Body of pancreas (tissue), 4 donors: ENCODE measurements at places on chromosomes 12 and 14. TPM values are rescaled to one million over a fixed set of nuclear protein-coding genes. Genes with fewer than 3 reads are reported as not detected.
A peak's percentile ranks its signal among the peaks of the same experiment; 100 is the strongest.

DNA sequence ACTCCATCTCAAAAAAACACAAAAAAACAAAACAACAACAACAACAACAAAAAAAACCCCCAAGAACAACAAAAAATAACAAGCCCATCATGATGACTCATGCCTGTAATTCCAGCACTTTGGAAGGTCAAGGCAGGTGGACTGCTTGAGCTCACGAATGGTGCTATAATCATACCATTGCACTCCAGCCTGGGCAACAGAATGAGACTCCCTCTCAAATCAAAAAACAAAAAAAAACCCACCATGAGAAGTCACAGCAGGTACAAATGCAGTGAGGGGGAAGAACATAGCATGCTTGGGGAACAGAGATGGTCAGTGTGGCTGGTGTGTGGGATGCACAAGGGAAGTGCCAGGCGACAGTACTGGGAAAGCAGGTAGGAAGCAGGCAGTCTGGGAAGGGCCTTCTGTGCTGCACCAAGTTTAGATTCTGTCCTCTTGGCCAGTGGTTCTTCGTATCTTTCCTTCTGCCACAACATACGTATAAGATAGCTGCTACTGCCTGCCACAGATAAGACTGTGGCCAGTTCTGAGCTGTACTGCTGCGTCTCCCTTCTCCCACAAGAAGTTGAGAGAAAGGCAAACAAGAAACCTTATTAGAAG, 28.0 kb downstream of the ATG14 start:
- no peak for DNase-seq
- H3K4me3 ChIP-seq = no peak overlapping the region
- H3K27ac ChIP-seq = no peak overlapping the region
- H3K4me1 ChIP-seq = no peaks in the 10 kb centered on the region
- H3K36me3 ChIP-seq = peaks cover 14% of the 10 kb centered on the region

DNA sequence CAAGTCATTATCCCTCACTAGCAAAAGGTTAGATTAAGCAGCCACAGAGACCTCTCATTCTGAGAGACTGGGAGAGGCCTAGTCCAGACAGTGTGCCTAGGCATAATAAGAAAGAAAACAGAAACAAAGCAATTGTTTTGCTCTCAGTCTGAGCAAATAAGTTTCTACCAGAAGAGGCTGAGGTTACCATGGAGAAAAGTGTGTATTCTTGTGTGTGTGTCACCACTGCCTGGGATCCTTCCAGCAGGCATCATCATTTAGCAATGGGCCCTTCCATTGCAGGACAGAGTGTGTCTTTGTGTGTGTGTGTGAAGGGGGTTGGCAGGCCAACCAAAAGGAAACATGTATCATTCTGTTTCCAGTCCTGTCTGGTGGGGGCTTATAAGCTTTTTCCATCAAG, 3.7 kb downstream of the EFS start:
- H3K4me3 ChIP-seq = no peak overlapping the region
- H3K4me1 ChIP-seq = peaks cover 11% of the 10 kb centered on the region
- H3K27me3 ChIP-seq = no peaks in the 10 kb centered on the region

- no peak for DNase-seq
- no peak overlapping the region for H3K4me3 ChIP-seq
- H3K27me3 ChIP-seq = no peaks in the 10 kb centered on the region
- H3K36me3 ChIP-seq = no peaks in the 10 kb centered on the region
- H3K27ac ChIP-seq = no peak overlapping the region
Observed at GRCh38 chr14:65351493-65352194, 60.9 kb upstream of the FUT8 start.

GRCh38 chr12:3292677-3293412, 198.2 kb upstream of the PRMT8 start:
- H3K27me3 ChIP-seq = no peaks in the 10 kb centered on the region
- no peak for DNase-seq
- peaks cover 40% of the 10 kb centered on the region for H3K4me1 ChIP-seq

DNA sequence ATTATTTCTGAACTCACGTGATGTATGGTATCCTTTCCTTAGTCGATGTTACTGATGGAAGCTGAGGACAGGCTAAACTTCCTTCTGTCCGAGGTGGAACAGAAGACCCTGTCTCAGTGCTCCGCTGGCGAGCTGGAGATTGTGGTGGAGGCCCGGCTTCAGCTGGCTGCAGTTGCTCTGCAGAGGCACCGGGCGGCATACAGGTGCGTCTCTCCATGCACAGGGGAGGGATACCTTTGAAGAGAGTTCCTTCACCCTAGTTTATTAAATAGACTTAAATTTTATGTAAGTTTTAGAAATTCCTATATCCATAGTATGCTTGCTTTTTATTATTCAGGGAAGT, 186.7 kb upstream of the NEDD1 start:
- H3K27ac ChIP-seq = no peak overlapping the region
- no peak overlapping the region for H3K4me3 ChIP-seq
- no peaks in the 10 kb centered on the region for H3K4me1 ChIP-seq
- no peaks in the 10 kb centered on the region for H3K36me3 ChIP-seq

DNA sequence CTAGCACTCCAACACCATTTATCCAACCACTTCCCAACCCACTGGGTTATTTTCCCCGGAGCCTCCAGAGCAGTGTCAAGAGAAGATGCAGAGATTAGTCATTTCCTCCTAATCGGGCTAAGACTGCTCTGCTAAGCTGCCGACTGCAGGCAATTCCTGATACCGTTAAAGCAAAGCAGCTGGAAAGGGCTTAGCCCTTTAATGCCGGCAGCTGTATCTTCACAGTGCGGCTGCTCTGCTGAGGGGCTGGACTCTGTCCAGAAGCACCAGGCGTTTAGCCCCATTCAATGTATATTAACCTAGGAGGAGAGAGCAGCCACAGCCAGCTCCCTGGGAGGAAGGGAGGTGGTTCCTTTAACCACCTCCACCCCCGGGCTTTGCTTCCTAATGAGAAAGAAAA, 11.1 kb downstream of the AQP6 start:
- no peaks in the 10 kb centered on the region for H3K27me3 ChIP-seq
- H3K36me3 ChIP-seq = no peaks in the 10 kb centered on the region
- H3K4me1 ChIP-seq = peaks cover 3% of the 10 kb centered on the region
- H3K27ac ChIP-seq = no peak overlapping the region
- no peak for DNase-seq
- H3K4me3 ChIP-seq = no peak overlapping the region

DNA sequence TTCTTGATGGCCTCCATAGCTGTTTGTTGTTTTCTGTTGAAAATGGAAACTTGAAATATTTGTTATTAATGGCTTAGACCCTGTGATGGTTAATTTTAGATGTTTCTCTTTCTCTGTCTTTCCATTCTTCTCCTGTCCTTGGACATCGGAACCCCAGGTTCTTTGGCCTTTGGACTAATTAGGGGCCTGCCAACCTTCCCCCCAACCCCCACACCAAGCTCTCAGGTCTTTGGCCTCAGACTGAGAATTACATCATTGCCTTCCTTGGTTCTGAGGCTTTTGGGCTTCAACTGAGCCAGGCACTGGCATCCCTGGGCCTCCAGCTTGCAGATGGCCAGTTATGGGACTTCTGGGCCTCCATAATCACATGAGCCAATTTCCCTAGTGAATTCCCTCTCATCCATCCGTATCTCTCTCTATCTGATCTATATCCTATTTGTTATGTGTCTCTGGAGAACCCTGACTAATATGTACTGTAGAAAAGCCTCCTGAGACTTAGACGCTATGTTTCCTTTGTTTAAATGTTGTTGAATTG, 71.6 kb downstream of the FGD4 start:
- DNase-seq = no peak
- H3K4me3 ChIP-seq = no peak overlapping the region
- H3K27ac ChIP-seq = no peak overlapping the region
- H3K4me1 ChIP-seq = peaks cover 7% of the 10 kb centered on the region
- H3K36me3 ChIP-seq = no peaks in the 10 kb centered on the region

GRCh38 chr12:85725991-85726390, 110.2 kb downstream of the RASSF9 start:
- no peaks in the 10 kb centered on the region for H3K27me3 ChIP-seq
- H3K27ac ChIP-seq = no peak overlapping the region
- H3K36me3 ChIP-seq = no peaks in the 10 kb centered on the region
- no peak overlapping the region for H3K4me3 ChIP-seq
- DNase-seq = no peak

DNA sequence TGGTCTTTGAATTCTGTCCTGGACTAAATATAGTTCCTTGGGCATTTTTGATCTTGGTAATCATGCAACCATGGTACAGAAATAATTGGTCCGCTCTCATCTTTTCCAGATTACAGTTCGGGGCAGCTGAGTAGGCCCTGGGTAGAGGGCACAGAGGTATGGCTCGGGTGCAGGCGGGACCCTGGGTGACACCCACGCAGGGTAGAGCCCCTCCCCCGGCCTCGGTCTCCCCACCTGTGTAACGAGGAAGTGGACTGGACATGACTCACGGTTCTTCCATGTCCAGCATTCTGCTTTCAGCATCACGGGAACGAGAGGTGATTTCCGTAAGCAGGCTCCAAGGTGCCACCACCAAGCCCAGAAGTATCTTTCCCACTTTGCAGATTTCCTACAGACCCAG, 91.0 kb upstream of the DIO3 start:
- DNase-seq = peak; percentile 10
- no peaks in the 10 kb centered on the region for H3K27me3 ChIP-seq
- no peaks in the 10 kb centered on the region for H3K36me3 ChIP-seq
- peaks cover 6% of the 10 kb centered on the region for H3K4me1 ChIP-seq

DNA sequence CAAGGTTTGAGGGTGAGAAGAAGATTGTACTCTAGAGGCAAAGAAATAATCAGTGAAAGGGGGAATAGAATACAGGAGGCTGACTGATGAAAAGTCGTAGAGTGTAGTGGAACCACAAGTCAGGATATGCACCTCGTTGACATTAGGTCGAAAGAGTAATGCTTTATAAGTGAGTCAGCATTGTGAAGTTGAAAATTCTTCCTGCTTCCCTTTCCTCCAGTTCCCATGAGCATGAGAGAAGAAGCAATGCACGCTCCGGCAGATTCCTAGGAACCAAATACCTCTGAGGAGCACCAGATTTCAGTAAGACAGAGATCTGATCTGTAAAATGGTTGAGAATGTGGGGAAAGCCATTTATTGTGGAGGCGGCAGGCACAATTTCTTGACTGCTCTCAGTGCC, 16.5 kb downstream of the CCER1 start:
- H3K4me3 ChIP-seq = no peak overlapping the region
- no peak for DNase-seq
- H3K27ac ChIP-seq = no peak overlapping the region
- H3K36me3 ChIP-seq = no peaks in the 10 kb centered on the region

DNA sequence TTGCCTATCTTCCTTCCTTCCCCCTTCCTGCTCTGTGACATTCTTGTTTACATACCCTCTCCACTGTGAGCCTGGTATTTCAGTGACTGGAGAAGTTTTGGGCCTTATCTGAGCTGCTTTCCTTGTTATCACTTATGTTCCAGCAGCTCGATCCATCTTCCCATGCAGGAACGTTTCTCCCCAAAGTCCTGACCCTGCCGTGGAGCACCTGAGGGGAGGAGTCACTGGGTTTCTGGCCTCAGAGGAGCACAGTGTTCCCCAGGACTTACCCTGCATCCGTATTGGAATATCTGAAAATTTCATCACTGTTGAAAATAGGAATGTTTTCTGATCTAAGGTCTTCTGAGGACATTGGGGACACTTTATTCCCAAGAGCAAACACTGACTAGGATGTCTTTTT, 141.8 kb downstream of the CACNA1C start:
- H3K4me3 ChIP-seq = no peak overlapping the region
- no peaks in the 10 kb centered on the region for H3K36me3 ChIP-seq
- H3K4me1 ChIP-seq = no peaks in the 10 kb centered on the region

- H3K36me3 ChIP-seq = no peaks in the 10 kb centered on the region
- H3K27me3 ChIP-seq = no peaks in the 10 kb centered on the region
- peak overlapping the region; percentile 30 for H3K27ac ChIP-seq
- peaks cover 49% of the 10 kb centered on the region for H3K4me1 ChIP-seq
- no peak overlapping the region for H3K4me3 ChIP-seq
Observed at GRCh38 chr14:101833045-101833444, 71.5 kb downstream of the PPP2R5C start.

DNA sequence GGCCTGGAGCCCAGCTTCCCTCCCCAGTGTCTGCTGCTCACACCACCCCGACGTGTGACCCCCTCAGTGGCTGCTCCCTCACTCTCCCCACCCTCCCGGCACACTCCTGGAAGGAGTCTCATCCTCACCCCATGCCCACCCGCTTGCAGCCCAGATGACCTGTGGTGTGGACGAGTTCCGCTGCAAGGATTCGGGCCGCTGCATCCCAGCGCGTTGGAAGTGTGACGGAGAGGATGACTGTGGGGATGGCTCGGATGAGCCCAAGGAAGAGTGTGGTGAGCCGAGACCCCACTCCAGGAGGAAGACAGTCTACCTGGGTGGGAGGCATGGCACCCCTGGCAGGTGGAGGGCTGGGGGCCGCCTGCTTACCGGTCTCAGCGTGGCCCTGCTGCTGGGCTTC, 15.0 kb upstream of the NXPH4 start:
- H3K36me3 ChIP-seq = no peaks in the 10 kb centered on the region
- H3K27ac ChIP-seq = no peak overlapping the region
- no peaks in the 10 kb centered on the region for H3K27me3 ChIP-seq
- H3K4me3 ChIP-seq = no peak overlapping the region
- DNase-seq = no peak

DNA sequence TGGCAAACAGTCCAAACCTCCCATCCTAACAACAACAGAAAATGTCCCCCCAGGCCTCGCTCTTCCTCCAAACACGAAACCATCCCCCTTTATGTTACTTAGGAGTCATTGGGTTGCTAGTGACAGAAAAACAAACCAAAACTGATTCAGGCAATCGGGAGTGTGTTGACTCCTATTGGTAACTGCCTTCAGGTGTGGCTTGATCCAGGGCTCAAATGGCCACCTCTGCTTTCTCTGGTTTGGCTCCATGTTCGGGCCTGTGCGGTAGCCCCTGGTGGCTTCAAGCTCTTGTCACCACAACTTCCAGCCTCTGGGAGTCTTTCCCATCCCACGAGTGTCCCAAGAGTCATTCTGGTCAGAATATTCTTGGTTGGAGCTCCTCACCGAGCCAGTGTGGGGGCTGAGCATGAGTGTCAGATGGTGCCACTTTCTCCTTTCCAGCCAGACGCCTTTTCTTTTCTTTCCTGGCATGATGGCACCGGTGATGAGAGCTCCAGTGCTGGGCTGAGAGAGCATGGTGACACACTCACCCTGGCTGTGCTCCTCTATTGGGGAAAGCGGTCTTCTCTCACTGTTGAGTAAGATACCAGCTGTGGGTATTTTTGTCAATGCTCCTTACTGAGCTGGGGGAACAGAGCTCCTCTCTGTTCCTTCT, 38.6 kb downstream of the NOC4L start:
- H3K4me1 ChIP-seq = no peaks in the 10 kb centered on the region
- H3K27ac ChIP-seq = no peak overlapping the region
- no peaks in the 10 kb centered on the region for H3K27me3 ChIP-seq
- no peaks in the 10 kb centered on the region for H3K36me3 ChIP-seq
- H3K4me3 ChIP-seq = no peak overlapping the region

GRCh38 chr12:76643438-76643837, 83.9 kb upstream of the OSBPL8 start:
- DNase-seq = no peak
- H3K27me3 ChIP-seq = no peaks in the 10 kb centered on the region
- no peak overlapping the region for H3K4me3 ChIP-seq
- H3K4me1 ChIP-seq = no peaks in the 10 kb centered on the region
- H3K36me3 ChIP-seq = no peaks in the 10 kb centered on the region

Gene CCDC38
- not detected for total RNA-seq

Gene ASPG
- total RNA-seq = 0.99 TPM

Gene DACT1
- 3.9 TPM for total RNA-seq

Gene JPH4
- total RNA-seq = 0.52 TPM

Gene BIN2
- 1.0 TPM for total RNA-seq

Gene ATL1
- 5.4 TPM for total RNA-seq
